ENCODE measurements at places on chromosomes 5 and 9.

GRCh38 chr5:948472-949274 is 56.0 kb downstream of the TRIP13 start:
- no peak for DNase-seq

DNA sequence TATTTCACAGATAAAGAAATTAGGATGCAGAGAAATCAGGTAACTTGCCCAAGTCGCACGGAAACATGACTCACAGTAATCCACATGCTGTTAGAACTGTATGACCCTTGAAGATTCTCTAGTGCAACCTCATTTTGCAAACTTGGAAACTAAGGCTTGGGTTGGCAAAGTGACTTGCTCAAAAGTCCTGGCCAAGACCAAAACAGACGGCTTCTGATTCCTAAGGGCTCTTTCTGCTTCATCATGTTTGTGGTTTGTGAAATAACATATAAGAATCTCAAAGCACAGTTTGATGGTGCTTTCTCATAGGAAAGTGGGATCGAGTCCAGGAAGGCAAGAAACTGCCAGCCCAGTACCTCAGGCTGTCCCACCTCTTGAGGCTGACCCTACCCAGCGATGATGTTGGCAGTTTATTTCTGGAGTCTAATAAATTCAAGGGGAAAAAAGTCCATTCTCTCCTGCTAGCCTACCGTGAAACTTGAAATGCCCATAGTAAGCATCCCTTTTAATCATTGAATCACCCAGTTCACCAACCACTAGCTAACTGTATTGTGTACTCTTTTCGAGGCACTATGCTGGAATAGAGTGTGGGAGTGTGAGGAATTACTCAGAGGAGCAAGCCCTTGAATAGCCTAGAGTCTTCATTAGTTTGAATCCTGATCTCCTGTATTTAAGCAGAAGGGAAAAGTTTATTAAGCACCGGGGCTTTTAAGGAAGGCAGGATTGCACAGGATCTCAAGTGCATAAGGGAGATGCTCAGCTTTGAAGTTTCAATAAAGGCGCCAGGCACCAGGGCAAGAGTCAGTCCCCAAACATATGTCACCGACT is 14.1 kb downstream of the CAPSL start:
- DNase-seq, result no peak

GRCh38 chr5:59360130-59360555 is 533.4 kb downstream of the PDE4D start:
- DNase-seq, result no peak

DNA sequence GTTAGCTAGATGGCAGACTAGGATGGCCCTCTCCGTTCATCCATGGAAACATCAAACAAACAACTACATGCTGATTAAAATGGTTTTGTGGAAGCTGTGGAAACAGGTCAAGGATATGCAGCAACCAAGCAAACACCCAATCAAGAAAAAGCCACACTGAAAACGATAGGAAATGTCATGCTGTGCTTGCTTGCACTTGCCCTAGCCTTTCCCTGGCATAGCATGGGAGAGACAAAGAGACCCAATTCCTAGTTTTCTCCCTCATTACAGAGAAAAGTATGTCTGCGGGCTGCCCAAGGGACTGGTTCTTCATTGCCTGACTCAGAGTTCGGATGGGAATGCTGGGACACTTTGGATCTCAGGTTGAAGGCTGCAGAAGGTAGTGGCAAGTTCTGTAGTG is 98.7 kb downstream of the FANCC start:
- no peak for DNase-seq

- no peak for DNase-seq
These were observed 13.2 kb upstream of the GFPT2 start for GRCh38 chr5:180366326-180366725.

DNA sequence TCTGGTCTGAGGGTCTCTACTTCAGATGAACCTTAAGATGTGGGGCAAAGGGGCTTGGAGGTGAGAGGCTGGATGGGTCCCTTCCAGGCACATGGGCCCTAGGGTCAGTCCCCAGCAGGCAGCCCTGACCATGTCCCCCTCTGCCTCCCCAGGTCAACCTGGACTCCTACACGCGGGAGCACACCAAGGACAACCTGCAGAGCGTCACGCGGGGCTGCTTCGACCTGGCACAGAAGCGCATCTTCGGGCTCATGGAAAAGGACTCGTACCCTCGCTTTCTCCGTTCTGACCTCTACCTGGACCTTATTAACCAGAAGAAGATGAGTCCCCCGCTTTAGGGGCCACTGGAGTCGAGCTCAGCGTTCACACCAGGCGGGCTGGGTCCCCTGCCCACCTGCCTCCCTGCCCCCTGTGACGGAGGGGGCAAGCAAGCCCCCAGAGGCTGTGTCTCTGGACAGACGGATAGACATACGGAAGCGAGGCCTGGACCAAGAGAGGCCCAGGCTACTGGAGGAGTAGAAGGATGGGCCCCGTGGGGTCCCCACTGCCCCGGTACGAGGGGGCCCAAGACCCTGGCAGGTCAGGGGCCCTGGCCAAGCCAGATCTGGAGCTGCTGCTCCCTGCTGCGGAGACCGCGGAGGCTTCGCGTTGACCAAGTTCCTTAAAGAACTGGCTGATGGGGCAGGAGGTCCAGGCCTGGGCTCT is 133.2 kb downstream of the RGS3 start:
- no peak for DNase-seq

DNA sequence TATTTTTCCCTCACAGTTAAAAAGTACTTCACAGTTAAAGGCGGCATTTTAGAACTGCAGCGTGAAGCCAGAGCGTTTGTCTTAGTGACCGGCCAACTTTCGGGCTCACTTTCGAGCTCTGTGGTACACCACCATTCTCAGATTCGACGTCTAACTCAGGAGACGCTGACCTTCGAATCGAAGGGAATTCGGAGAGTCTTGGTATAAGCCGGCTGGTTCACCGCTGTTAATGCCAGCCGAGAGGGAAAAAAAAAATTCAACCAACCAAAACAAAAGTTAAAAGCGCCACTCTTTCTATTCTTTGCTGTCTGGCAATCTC is 544 bp upstream of the SNX24 start:
- DNase-seq, result peak; percentile 60

GRCh38 chr9:125646621-125647100 is 60.3 kb downstream of the MAPKAP1 start:
- no peak for DNase-seq

DNA sequence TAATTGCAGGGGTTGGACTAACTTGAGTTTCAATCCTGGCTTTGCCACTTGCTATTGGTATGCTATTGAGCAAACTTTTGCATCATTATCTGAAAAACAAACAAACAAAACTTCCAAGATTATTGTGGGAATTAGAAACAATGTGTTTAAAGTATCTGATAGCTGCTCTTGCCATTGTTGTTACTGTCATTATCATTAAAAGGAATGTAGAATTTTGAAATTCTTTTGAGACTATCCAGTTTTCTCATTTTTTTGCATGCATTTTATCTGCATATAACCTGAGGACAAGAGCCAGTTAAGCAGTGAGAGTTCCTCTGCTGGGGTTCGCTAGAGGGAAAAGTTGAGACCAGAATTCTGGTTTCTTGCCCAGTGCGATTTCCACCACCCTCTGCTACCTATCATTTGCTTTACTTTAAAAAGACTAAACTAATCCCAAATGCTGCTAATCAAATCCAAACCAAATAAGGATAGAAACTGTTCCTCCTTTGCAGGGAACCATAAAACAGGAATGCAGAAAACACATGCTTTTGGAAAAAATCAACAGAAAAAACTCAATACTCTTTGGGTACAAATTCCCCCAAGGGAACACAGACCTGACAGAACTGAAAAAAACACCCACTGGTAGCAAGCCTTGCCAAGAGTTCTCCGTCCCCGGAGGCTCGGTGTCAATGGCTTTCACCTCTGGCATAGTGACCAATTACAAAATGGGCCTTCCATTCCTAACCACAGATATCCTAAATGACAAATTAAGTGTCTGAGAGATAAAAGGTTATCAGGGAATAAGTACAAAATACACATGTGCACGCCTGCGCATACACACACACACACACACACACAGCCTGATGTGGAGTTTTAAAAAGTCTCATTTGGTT is 373.7 kb downstream of the ARL15 start:
- no peak for DNase-seq

DNA sequence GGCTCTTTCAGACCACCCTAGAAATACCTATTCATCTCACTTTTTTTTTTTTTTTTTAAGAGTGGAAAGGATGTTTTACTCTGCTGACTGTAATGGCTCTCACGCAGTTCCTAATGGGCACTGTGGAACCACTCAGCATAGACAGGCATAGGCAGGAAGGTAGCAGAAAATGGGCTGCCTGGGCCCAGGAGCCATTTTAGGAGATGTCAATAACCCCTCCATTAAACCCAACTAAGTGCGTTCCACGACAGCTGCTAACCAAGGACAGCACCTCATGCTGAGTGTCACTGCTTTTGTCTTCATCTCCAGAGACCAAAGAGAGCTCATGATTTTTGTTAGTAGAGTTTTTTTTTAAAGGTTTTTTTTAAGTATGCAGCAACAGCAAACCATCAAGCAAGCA is 15.3 kb downstream of the MAP1B start:
- DNase-seq, result no peak

GRCh38 chr9:14277244-14277643 is 36.7 kb downstream of the NFIB start:
- DNase-seq, result no peak

Measured in GM20000 (cell line).